Foreskin melanocyte (primary cell): ENCODE measurements at places on chromosomes 13 and 19.

DNA sequence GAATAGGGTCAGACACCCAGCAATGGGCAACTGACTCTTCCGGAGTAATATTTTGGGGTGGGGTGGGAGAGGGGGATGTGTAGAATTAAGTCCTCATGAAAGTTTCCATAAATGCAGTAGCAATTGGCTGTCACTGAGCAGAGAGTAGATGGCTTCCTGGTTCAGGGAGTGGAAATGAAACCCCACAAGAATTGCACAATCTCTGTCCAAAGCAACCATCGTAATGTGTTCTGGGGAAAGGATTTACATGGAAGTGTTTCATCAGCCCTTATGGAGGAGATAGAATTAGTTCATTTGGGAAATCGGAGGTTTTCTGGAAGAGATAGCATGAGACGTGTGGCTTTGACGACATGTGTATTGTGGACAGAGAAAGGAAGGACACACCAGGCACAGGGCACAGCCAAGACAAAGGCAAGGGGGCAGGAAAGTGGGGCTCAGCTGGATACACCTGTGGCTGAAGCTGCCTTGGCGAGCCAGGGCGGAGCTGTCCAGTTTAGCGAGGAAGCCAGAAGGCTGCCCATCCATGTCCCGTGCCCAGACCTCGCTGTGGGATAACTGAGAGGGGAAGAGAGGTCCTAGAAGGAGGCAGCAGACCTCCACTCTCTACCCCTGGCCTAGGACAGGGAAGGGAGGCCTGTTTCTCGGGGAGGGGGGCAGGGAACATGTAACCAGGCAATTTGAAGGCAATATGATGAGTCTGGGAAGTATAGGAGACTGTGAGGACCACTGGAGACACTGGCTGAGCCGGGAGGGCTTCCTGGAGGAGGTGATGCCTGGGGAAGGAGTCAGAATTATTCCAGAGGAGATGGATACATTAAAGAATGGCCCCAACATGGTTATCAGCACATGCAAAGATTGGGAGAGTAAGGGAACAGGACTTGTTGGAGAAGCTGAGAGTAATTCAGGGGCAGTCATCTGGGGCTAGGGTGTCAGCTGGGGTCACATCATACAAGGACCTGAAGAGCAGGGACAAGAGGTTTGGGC is 2.6 kb upstream of the CLEC4G start:
- DNase-seq = no peak

- no peak for DNase-seq
Measured at GRCh38 chr13:31361673-31362072, 161.9 kb downstream of the B3GLCT start.

DNA sequence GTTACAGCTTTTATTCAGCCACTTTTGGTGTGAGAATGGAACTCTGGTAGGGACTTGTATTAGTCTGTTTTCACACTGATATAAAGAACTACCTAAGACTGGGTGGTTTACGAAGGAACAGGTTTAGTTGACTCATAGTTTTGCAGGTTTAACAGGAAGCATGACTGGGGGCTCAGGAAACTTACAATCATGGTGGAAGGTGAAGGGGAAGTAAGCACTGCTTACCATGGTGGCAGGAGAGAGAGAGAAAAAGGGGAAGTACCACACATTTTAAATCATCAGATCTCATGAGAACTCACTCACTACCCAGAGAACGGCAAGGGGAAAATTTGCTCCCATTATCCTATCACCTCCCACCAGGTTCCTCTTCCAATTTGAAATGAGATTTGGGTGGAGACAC is 942.2 kb downstream of the PCDH17 start:
- DNase-seq = no peak

- DNase-seq = no peak
Measured at GRCh38 chr13:109810761-109811510, 24.6 kb upstream of the IRS2 start.

DNA sequence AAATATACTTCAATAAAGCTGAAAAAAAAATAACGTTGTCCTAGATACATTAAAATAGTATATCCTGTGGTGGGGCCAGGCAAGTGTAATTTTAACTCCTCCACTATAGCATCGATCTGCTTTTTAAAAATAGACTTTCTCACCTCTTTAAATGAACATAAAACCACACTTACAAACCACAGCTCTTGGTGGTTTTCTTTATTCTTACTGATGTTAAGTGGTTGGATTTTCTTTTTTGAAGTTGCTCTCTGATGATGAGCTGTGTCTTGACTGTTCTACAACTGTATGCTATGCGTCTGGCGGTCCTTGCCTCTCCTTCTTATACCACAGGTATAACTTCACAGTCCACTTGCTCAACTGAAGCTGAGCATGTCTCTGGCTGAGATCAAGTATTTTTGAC is 721.5 kb upstream of the KLHL1 start:
- no peak for DNase-seq

DNA sequence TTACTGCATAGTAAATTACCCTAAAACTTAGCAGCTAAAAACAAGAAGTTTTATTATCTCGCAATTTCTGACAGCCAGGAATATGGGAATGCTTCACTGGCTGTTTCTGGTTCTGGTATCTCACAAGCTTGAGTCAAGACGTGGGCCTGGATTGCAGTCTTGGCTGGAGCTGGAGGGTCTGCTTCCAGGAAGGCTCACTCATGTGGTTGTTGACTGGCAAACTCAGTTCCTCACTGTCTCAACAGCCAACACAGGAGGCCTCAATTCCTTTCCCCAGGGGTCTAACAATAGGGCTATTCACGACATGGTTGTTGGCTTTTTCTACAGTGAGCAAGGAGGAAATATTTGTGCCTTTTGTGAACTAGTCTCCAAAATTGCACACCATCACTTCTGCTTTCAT is 146.3 kb downstream of the GPC5 start:
- peak; percentile 72 for DNase-seq

DNA sequence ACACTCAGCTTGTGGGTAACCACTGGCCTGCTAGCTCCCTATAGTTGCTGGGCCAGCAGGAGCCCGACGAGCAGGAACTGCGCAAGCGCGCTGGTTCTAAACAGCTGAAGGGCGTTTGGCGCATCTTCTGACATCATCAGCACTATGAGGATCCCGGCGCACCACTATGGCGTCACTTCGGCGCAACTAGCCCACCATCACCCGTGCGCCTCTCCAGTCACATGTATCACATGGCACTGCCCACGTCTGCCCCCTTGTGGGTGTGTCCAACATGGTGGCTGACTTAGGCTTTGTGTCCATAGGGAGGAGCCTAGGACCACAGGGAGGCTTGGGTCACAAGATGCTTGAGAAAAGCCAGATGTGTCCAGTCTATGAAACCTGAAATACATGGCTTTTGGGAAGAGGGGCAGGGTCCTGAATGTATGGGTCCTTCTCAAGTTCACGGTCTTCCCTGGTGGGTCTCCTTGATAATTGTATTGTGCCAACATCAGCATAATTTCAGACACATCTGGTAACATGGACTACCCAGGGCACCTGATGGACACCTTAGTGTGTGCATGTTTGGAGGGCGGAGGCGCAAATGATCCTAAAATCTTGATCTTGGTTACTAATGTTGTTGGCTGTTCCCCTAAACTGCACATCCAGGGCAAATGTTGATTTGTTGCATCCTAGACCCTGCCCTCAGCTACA is 18.0 kb downstream of the KLK4 start:
- DNase-seq = no peak

GRCh38 chr19:14472202-14472938 is 2.8 kb downstream of the PTGER1 start:
- DNase-seq = peak; percentile 29

DNA sequence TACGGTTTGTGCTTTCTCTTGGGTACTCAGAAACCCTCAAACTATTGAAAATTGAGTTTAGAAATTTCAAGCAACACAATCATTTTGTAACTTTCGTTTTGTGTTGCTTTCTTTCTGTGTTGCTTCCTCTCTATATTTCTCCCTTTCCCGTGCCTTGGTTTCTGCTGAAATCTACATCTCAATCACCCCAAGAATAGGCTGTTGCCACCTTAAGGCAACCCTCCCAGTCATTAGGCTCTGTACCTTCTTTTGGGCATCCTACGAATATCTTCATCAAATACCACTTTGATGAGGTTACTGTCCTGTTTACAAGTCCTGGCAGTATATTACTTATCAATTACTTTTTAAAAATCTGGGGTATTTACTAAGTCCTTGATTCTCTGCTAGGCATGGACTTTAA is 621.6 kb downstream of the GPC6 start:
- DNase-seq = no peak

DNA sequence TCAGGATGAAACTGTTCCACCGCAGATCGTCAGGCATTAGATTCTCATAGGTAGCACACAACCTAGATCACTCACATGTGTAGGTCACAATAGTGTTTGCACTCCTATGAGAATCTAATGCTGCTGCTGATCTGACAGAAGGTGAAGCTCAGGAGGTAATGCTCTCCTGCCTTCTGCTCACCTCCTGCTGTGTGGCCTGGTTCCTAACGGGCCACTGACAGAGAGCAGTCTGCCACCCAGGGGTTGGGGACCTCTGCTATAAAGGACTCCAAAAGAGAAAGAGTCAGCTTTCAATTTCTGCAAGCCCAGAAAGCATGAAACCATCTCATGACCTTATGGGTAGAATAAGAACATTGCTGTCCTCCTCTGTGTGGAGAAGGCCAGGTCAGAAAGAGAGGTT is 43.5 kb upstream of the PCCA start:
- DNase-seq = no peak

DNA sequence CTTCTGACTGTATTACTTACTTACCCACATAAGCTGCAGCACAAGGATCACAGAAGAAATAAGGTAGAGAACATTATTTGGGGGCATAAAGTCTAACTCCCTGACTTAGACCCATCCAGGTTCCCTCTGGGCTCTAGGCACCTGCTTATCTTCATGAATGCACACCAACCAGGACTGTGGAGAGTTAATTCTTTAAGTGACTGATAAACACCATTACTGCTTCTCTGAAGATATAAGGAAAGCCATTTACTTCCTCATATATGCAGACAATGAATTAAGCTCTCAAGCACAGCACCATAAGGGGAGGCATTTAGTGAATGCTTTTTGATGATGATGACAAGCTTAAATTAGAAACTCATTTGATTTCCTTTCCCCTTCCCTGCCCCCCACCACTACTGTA is 22.5 kb downstream of the OBI1 start:
- DNase-seq = no peak

- DNase-seq = no peak
Measured at GRCh38 chr19:58529405-58529804, 9.8 kb upstream of the ZBTB45 start.

DNA sequence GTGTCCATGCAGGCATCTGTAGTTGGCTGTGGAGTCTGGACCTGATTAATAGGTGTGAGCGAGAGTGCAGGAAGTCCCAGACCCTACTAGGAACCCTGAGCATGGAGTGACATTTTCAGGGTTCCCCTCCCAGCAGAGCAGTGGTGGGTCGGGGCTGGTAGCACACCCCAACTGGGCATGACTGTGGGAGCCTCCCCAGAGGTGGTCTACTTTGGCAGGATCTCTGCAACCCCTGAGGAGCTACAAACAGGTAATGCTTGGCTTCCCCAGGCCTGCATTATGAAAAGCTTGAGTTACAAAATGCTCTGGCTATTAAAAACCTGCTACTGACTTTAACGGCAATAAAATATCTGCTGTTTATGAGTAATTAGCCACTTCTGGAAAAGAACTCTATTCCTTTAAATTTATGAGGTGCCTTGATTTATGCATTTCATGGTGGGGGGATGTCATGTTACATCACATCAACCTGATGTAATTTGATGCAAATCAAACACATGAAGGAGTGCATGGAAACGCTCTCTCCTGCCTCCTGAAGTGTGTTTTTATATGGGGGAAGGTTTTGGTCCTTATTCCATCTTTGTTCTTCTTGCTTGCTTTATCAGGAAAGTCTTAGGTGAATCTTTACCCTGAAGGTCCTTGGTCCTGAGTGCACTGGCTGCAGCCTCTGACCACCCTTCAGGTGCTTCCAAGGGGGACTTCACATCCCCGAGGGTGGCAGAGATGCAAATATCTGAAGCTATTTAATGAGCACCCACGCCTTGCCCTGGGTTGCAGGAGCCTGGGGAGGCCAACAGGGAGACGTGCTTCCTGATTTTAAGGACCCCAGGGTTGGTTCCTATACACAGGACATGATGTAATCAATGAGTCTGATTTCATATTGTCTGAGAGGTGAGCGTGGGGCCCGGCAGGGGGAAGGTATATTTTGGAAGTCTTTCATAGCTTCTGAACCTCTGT is 54.0 kb downstream of the ZNF536 start:
- no peak for DNase-seq
